Hematopoietic multipotent progenitor cell (in vitro differentiated cells): ENCODE measurements at places on chromosomes 13 and 19. TPM values are rescaled to one million over a fixed set of nuclear protein-coding genes. Genes with fewer than 3 reads are reported as not detected.

DNA sequence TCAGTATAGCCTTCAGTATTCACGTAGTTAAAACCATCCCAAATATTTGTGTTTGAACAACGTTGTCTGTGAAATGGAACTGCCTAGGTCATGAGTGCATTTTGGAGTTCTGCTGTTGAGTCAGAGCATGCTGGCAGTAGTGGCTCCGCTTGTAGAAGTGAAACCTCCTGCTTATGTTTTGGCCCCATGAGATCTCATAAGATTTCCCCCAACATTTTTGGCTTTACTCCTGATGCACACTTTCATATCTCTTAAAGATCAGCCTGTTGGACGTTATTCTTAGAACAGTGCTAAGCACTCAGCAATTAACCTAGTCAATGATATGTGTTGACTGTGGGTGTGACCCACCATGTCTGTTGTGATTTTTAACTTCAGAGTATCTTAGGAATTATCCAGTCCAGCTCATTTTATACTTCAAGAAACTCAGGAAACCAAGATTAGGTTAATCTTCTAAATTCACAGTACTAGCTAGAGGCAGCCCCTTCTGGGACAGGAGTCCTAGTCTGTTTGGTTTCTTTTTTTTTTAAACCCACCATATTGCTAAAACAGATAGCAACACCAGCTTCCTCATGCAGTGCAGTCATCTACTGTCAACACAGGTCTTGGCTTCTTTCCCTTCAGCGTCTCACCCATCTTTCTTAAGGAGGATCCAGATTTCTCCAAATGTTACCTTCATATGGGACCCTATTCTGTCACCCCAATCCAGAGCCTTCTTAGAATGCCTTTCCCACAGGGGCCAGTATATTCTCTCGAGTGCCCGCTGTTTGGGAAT, 26.2 kb downstream of the RAP2A start:
- DNase-seq = no peak

DNA sequence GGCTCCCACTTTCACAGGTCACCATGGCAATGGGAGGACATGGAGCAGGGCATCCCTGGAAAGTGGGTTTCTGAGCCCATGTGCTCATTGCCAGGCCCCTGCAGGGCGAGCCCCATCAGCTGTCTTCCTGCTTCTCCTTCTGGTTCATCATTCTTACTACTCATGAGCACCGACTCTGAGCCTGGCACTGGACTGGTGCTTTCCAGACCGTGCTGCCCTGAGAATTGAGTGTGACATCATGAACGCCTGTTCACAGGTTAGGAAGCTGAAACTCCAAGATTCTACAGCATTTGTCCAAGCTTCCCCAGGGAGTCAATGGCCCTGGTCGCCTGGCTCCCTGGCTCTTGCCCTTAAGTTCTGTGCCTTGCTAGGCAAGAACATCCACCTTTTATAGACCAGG, 210.4 kb upstream of the ZNF536 start:
- no peak for DNase-seq

- DNase-seq = peak; percentile 70
These were observed 19.4 kb downstream of the IQCN start for GRCh38 chr19:18254546-18255503.

GRCh38 chr13:107743100-107743499, 472.2 kb downstream of the LIG4 start:
- DNase-seq = no peak

GRCh38 chr13:36774931-36775330, 44.1 kb upstream of the RFXAP start:
- no peak for DNase-seq

GRCh38 chr13:34312578-34312977, 494.6 kb downstream of the RFC3 start:
- DNase-seq = no peak

GRCh38 chr13:21638319-21639282, 32.3 kb upstream of the FGF9 start:
- peak; percentile 24 for DNase-seq

GRCh38 chr13:95253033-95253432, 48.2 kb downstream of the ABCC4 start:
- DNase-seq = no peak

GRCh38 chr13:95797016-95797415, 120.1 kb downstream of the DNAJC3 start:
- no peak for DNase-seq

DNA sequence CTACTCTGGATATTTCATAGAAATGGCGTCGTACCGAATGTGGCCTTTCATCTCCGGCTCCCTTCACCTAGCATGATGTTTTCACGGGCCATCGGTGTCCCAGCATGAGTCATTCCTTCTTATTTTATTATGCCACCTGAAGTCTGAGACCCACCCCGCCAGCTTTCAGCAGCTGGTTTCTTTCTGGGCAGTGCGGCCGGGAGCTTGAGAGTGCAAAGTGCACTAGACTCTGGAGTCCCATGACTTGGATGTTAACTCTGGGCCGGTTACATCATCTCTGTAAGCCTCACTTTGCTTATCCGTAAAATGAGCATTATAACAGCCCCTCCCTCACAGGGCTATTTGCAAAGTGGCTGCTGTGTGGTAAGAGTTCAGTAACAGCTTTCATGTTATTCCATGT, 5.8 kb upstream of the KMT5C start:
- DNase-seq = no peak

DNA sequence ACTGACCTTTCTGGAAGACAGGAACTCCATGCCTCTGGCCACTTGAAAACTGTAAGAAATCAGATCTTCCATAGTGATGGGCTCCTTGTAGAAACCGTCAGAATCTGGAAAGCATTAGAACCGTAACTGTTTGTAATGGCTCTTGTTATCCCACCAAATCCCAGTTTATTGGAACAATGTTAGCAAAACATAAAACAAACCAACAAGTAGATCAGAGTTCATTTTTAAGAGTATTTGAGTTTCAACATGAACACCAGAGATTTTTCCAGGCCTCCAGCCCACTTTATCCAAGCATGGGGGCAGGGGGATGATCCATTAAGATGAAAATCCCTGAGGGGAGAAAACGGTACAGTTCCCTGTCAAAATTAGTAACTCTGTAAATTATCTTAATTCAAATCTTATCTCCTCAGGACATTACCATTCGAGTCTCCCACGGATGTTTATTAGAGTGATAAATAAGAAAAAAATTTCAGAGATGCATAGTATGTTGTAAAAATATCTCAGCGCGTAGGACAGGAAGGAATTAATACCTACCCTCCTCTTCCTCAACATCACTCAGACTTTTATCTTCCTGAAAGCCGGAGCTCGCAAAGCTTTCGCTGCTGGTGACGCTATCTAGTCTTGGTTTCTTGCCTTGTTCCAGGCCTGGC, 172.5 kb downstream of the FLT1 start:
- DNase-seq = no peak

DNA sequence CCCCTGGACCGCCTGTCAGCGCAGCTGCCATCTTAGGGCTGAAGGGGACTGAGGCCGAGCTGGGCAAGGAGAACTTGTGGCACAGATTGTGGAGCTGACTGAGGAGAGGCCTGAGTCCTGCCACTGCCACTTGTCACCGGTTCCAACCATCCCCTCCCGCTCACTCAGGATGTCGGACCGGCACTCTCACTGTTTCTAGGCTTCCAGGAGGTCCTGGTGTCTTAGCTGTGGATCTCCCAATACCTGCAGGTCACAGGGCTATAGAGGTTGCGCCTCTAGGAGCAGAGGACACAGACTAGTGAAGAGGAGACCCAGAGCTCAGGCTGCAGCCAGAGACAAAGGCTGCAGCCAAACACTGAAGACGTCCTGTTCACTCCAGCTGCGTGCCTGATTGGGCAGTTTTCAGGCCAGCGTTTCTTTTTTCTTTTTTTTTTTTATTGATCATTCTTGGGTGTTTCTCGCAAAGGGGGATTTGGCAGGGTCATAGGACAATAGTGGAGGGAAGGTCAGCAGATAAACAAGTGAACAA, 15.3 kb upstream of the ZNF486 start:
- no peak for DNase-seq

DNA sequence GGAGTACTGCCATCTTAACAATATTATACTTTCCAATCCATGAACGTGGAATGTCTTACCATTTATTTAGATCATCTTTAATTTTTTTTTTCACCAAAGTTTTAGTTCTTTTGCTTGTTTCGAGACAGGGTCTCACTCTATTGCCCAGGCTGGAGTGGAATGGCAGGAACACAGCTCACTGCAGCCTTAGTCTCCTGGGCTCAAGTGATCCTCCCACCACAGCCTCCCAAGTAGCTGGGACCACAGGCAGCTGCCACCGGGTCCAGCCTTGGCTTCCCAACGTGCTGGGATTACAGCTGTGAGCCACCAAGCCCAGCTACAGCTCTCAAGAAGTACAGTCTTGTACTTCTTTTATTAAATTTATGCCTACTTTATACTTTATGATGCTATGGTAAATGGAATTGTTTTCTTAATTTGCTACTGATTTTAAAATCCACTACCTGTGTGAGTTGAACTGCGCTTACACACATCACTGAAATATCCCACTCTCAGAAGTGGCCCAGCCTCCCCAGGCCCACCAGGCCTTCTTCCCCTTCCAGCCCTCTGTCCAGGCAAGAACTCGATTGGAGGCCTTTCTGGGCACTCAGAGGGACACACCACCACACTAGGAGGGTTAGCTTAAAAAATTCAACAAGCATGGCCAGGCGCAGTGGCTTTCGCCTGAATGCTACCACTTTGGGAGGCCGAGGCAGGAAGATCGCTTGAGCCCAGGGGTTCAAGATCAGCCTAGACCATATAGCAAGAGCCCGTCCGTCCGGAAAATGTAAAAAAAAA, 1.0 kb upstream of the PGLS start:
- DNase-seq = no peak

DNA sequence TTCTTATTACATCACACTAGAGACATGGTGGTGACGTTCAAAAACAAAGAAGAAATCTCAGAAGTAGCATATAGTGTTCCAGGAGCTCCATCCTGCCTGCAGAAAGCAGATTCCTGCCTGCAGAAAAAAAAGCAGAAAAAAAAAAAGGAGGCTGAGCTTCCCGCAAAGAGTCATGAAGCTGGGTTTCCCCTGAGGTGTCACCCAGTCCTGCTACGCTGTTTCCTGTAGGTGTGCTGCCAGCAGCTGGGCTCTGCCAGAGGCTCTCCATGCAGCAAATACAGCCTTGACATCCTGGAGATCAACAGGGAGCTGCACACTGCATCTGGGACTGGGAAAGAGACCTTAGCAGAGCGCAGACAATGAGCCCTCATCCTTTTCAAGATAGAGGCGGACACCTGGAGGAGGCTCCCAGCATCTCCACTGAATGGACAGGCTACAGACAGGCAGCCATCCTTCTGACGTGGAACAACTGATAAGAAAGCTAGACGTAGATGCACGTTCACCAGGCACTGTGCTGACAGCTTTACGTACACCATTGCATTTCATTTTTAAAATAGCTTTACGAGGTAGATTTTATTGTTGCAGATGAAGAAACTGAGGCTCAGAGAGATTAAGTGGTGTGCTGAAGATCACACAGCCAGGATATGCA, 350.9 kb downstream of the FOXO1 start:
- DNase-seq = peak; percentile 35

GRCh38 chr19:460877-461720, at the start of gene SHC2:
TSS of gene SHC2 (minus strand) at chr19:461033. CDS start at chr19:460996, 37 bp downstream.
- no peak for DNase-seq

DNA sequence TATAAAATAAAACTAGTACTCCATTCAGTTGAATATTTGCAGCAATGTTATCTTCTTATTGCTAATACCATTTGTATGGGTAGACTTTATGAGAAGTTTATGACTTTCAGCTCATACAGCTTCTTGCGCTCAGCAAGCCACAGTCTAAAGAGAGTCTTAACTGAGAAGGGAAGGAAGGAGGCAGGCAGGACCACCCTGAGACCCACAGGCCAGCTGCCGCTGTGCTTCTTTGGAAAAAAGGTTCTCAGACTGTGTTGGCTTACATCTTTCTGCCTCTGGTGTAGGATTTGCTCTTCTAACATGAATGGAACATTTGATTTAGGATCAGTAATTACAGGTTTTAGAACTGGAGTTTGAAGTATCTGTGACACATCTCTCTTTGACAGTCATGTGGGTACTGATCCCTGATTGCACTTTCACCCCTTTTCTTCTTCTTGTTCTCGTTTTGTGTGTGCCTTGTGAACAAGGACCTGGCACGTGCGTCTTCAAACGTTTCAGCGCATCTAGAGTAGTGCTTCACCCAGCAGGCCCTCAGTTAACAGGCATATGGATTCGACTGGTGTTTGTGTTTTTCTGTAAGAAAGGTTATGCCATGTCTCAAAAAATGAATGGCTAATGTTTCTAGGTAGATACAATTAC, 7.1 kb upstream of the GPR18 start:
- DNase-seq = no peak

DNA sequence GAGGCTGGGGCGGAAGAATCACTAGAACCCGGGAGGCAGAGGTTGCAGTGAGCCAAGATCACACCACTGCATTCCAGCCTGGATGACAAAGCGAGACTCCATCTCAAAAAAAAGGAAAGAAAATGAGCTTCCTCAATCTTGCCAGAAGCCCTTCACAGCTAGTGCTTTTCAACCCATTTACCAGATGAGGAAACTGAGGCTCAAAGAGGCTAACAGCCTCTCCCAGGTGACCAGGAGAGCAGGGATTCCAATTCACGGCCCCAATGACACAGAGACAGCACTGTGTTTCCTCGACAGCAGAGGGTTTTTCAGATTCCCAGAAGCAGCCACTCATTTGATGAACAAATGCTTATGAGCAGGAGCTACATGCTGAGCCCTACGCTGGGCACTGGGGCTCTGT, 3.2 kb downstream of the UPK1A start:
- DNase-seq = no peak

DNA sequence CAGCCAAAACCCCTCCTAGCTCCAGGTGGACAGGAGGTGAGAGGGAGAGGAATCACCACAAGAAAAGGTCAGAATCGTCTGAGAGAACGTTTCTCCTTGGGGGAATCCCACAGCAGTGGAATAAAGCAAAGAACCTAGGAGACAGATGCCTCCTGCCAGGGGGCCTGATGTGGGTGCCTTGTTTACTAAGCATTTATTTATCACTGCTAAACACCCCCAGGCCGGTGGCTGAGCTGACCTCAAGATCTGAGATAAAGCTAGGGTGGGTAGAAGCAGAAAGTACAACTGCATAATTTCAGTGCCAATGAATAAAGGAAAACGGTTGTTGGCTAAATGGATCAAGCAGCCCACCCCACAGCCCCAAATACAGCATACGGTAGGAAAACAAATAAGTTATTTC, 33.9 kb upstream of the ATP11A start:
- DNase-seq = no peak

The KIR2DL4 gene
- total RNA-seq = under 0.01 TPM

The COMP gene
- total RNA-seq = under 0.01 TPM

The CYSLTR2 gene
- 9.7 TPM for total RNA-seq

The ZNF615 gene
- total RNA-seq = 7.8 TPM

The C13orf46 gene
- total RNA-seq = under 0.01 TPM

The PEAK3 gene
- under 0.01 TPM for total RNA-seq

The ZNF841 gene
- 4.6 TPM for total RNA-seq

The ZNF283 gene
- 5.7 TPM for total RNA-seq

The METTL21C gene
- total RNA-seq = not detected
